Renal cortex interstitium (tissue), 15 donors: ENCODE measurements at places on chromosomes 13 and 19. TPM values are rescaled to one million over a fixed set of nuclear protein-coding genes. Genes with fewer than 3 reads are reported as not detected.

The NCAN gene
- polyA plus RNA-seq: 0.03 TPM

The ZNF154 gene
- 27.7 TPM for polyA plus RNA-seq

The ATP13A1 gene
- 51.9 TPM for polyA plus RNA-seq

The ACP7 gene
- polyA plus RNA-seq: 0.20 TPM

The ATP8A2 gene
- polyA plus RNA-seq: 6.4 TPM

The KIR2DL4 gene
- polyA plus RNA-seq: not detected

The KIR3DL2 gene
- polyA plus RNA-seq: not detected

The RFPL4A gene
- not detected for polyA plus RNA-seq

The MATK gene
- polyA plus RNA-seq: 0.88 TPM

The KLF5 gene
- polyA plus RNA-seq: 57.4 TPM

- DNase-seq: no peak
Observed at GRCh38 chr13:54513254-54513653, 1484.6 kb downstream of the OLFM4 start.

DNA sequence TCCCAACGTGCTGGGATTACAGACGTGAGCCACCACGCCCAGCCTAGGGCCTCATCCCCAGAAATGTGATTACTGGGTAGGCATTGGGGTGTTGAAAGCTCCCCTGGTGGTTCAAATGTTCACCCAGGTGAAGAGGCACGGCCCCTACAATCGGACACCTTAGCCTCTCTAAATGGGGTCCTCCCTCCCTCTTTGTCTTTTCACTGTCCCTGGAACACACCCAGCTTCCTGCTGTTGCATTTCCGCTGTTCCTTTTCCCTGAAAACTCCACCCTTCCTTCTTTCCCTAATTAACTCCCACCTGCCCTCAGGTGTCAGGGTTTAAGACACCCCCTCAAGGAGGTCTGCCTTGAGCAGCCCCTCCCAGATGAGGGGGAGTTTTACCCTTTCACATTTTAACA, 3.6 kb upstream of the PRODH2 start:
- no peak for DNase-seq

DNA sequence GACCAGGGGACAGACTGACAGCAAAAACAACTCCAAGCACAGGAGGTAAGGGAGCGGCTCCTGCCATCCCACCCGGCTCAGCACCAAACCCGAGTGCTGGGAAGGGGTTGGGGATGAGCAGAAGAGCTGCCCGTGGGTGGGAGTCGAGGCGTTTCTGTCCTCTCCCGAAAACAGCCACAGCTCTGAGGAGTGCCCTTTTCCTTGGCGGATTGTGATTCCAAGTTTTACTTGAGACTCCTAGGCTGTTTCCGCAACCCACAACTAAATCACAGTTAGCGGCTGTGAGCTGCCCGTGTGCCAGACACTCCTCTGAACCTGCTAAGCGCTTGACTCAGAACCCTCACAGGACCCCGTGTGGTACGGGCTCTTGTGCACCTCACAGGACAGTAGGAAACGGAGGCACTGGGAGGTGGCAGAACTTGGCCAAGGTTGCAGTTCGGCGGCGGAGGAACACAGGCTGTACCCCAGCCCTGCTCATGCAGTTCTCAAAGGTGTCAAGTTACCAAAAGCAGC, 21.4 kb downstream of the CFAP97D2 start:
- DNase-seq: no peak

GRCh38 chr19:10093295-10094186, 7.4 kb downstream of the SHFL start:
- DNase-seq: no peak

GRCh38 chr13:71659404-71659803, 207.6 kb downstream of the DACH1 start:
- DNase-seq: no peak

GRCh38 chr13:109740121-109740520, 46.3 kb downstream of the IRS2 start:
- DNase-seq: no peak

GRCh38 chr19:16025108-16026101, 50.9 kb upstream of the TPM4 start:
- no peak for DNase-seq

DNA sequence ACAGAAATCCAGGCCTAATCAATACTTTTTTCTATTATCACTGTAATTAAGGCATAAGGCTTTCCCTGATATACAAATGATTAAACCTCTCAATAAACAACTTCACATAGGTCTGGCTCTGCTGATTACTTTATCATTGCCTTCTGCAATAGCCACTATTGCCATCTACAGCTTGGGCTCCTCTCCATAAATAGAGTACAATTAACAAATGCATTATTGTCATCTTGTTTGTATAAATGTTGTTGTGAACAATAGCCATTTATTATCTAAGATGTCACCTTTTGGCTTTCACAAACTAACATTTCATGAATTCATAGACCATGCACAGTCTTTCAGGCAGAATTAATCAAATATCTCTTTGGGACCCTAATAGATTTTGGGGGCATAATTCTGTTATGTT, 53.3 kb downstream of the NHLRC3 start:
- DNase-seq: no peak

- DNase-seq: no peak
Observed at GRCh38 chr13:76245920-76246319, 609.8 kb downstream of the LMO7 start.

- DNase-seq: no peak
Observed at GRCh38 chr13:113187883-113188665, 20.4 kb downstream of the PCID2 start.

DNA sequence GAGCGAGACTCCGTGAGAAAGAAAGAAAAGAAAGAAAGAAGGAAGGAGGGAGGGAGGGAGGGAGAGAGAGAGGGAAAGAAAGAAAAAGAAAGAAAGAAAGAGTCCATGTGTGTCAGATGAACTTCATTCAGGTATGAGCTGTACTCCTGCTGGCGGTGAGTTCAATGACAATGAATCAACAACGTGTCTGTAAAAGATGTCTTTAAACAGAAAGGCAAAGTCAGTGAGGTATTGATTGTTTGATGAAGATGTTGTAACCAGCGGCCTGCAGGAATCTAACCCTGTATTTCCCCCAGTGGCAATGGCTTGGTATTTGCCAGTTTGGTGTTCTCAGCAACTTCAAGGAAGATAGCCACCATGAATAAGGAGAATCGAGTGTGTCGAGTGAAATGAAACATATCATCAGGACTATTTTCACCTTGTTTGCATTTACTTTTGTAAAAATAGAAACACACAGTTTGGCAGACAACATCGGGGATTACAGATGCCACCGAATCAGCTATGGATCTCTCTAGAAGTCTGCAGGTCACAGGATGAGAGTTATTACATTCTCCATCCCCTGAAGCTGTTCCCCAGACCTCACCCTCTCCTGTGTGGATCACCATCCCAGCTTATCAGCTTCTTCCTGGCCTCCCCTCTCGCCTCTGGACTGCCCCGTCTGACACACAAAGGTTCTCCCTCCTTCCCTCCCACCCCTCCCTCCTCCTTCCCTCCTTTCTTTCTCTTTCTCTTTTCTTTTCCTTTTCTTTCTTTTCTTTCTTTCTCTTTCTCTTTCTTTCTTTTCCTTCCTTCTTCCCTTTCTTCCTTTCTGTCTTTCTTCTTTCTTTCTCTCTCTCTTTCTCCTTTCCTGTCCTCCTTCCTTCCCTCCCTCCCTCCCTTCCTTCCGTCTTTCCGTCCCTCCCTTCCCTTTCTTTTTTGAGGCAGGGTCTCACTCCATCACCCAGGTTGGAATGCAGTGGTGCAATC, 8.2 kb upstream of the SBK3 start:
- DNase-seq: no peak

DNA sequence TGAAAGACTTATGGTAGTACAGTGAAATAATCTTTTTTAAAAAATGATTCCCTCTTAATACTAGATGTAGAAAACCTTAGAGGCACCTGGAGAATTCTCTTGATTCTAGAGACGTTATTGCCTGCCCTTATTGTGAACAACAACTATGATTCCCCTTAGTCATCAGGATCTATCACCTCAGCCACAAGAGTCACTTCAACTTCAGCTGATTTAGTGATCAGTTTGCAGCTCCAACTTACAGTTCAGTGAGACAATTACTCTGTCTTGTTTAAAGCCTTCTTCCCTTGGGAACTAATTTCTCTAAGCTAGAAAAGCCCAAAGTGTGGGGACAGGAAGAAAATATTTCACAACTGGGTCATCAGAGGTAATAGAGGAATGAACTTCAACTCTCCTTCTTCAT, 254.3 kb upstream of the SLITRK1 start:
- no peak for DNase-seq

- no peak for DNase-seq
Observed at GRCh38 chr19:44725684-44726083, 22.8 kb upstream of the BCL3 start.

DNA sequence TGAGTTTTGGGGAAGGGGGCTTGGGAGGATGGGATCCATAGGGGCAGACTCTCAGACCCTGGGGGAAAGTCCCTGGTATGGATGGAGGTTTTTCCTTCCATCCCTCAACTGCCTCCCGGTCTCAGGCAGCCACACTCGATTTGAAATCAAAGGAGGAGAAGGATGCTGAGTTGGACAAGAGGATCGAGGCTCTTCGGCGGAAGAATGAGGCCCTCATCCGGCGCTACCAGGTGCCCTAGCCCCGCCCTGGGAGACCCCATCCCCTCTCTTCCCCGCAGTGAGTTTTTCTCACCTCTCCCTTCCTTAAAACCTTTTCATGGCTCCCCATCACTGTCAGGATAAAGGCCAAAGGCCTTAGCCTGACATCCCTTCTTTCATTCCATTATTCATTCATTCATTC, 2.1 kb downstream of the CCDC9 start:
- no peak for DNase-seq

- no peak for DNase-seq
Observed at GRCh38 chr13:96216543-96216942, 126.6 kb downstream of the HS6ST3 start.

DNA sequence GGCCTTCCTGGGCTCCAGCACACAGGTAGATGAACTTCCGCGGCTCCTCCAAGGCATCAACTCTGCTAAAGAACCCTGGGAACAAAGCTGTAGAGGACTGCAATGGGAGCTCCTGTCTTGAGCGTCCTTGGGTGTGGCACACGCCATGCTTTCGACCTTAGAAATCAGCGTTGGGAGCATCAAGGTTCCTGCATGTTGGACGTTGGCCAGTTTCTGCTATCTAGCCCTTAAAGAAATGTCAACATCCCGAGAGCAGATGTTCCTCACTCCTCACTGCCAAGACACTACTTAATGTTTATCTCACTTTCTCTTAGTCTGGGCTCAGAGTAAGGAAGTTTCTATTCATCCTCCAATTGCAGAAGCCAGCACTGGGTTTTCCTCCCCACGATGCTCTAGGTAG, 70.6 kb upstream of the MEDAG start:
- DNase-seq: no peak

GRCh38 chr13:110201114-110201513, 105.8 kb downstream of the COL4A1 start:
- no peak for DNase-seq

DNA sequence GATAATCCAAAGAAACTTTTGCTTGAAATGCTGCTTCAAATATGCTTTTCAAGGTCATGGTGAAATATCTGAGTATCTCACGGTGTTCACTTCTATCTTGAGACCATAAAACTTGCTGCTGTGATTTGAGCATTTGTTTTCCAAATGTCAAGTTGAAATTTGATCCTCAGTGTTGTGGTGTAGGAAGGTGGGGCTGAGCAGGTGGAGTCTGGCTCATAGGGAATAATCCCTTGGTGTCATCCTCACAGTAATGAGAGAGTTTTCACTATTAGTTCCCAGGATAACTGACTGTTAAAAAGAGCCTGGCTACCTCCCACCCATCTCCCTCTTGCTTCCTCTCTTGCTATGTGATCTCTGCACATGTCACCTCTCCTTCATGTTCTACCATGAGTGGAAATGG, 858.0 kb upstream of the SLITRK5 start:
- DNase-seq: no peak

DNA sequence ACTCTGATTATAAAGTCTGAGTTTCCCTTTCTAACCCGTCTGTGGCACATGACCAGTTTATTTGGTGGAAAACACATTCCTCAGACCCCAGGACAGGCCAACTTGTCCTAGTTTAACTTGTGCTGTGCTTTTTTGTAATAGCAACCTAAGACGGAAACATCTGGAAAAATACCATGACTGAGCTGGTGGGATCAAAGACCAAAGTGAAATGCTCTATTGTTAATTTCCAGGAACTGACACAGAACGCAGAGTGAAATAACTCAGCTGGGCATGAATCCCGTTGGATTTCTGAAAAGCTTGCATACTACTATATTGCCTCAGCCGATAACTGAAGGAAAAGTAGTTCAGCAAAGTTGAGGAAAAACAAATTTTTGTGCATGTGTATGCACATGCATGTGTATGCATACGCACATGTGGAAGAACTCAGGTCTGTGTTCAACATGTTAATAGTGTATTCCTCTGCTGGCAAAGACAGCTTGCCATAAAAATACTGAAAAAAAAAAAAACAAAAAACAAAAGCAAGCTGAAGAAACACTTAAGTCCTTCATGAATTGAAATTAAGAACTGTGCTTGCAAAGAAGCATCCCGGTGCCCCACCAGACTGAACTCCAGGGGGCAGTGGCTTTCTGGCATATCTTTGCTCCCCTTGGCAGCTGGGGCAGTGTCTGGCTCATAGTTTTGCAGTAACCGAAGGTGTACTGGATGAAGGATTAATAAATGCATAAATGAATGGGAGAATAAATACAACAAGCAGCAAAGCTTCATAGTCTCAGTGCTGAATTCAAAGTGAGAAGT, 187.8 kb downstream of the LHFPL6 start:
- peak; percentile 49 for DNase-seq

DNA sequence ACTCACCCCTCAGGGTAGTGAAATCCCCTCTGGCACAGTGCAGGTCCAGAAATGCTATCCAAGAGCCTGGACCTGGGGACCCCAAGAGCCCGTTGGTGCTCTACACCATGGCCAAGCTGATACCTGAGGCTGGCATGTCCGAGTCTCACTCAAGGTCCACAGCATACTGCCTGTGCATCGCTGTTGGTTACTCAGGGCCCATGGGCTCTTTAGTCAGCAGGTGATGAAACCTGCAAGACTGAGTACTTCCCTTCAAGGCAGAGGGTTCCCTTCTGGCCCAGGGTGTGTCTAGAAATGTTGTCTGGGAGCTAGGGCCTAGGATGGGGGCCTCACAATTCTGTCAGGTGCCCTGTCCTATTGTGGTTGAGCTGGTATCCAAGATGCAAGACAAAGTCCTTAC, 19.6 kb upstream of the KBTBD7 start:
- no peak for DNase-seq

GRCh38 chr19:7550987-7551761, 15.7 kb downstream of the PNPLA6 start:
- peak; percentile 87 for DNase-seq

DNA sequence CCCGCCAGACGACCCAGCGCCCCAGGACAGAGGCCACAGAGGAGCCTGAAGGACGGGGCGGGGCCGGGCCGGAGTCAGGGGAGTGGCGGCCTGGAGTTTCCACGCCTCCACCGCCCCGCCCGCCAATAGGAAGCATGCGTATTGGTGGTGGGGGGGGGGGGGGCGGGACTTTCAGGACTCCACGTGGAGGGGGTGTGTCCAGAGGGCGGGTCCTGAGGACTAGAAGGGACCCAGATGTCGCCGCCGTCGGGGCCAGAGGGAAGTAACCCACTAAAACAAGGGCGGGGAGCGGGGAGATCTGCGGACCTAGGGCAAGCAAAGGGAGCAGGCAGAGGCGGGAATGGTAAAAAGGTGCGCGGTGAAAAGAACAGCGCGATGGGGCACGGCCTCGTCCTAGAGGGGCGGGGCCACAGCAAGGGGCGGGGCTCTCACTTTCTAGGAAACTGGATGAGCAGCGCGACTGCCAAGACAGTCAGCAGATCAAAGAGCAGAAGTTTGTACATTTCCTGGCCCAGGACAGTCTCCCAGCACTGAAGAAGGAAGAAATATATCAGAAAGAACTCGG, 2.8 kb upstream of the LENG1 start:
- peak; percentile 74 for DNase-seq
